Renal pelvis (tissue), 12 donors: ENCODE measurements at places on chromosomes 1 and 21.

DNA sequence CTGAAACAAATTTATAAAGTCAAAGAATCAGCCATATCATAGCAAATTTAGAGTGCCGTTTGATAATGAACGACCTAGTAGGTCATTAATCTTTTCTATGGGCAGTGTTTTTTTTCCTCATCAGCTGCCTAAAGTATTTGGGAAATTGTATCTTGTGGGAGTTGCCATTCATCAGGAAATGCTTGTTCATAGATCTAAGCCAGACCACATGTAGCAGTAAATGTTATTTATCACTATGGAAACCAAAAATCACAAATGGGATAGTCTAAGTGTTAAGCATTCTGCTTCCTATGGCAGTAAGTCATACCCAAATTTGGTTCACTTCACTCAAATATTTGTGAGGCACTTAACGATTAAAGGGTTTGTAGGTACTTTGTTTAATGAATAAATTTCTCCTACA, 52.9 kb downstream of the LRRC8D start:
- peak; percentile 87 for DNase-seq

GRCh38 chr1:77961392-77961791, 17.5 kb downstream of the FUBP1 start:
- DNase-seq, result no peak

DNA sequence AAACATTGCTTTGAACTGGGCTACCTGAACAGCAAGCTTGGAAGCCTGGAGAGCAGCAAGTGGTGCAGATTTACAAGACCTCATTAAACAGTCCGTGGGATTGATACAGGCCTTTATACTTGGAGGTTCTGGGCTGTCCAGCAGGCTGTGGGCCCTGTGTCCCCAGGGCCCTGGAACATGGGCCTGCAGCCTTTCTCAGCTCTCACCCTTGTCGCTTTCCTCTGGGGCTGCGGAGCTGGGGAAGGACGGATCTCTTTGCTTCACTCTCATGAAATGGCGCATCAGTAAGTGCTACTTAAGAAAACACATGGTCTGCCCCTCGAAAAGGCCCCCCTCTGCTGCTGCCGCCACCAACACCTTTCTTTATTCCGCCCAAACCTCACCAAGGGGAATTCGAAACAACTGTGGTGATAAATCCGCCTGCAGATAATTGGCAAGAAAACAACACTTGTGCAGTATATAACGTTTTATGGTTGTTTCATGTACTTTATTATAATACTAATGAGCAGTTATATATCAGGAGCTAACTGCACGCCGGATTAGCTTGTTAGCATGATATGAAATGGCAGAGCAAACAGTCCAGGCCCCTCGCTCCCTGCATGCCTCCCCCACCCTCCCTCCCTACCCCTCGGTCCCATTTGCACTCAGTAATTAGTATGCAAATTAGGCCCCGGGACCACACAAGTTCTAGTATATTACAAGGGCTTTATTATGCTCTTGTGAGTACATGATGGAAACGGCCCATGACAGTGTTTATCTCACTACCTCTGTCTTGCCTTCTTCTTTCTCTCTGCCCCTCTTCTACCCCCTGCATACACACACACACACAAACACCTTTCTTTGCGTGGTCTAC, 131.5 kb downstream of the RNF220 start:
- no peak for DNase-seq

DNA sequence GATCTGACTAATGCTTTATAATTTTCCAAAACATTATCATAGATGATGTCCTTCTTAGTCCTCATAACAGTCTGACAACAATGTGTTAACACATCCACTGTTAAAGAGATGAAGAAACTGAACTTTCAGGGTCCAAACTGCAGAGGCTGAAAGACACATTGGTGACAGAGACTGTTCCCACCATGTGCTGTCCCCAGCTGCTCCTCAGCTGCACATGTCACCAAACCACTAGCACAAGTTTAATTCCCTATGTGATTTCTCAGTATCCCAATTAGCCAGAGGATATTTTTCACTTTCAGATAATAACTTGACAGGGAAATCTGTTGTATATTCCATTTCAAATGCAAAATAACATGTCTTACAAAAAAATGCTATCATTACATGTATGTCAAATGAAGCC, 24.6 kb downstream of the LAMC2 start:
- no peak for DNase-seq

GRCh38 chr1:162145280-162145965, 75.9 kb downstream of the NOS1AP start:
- DNase-seq, result peak; percentile 73

GRCh38 chr21:23401278-23401677, 2206.0 kb downstream of the MRPL39 start:
- DNase-seq, result no peak

- no peak for DNase-seq
These were observed 41.8 kb downstream of the SGIP1 start for GRCh38 chr1:66575739-66576138.

DNA sequence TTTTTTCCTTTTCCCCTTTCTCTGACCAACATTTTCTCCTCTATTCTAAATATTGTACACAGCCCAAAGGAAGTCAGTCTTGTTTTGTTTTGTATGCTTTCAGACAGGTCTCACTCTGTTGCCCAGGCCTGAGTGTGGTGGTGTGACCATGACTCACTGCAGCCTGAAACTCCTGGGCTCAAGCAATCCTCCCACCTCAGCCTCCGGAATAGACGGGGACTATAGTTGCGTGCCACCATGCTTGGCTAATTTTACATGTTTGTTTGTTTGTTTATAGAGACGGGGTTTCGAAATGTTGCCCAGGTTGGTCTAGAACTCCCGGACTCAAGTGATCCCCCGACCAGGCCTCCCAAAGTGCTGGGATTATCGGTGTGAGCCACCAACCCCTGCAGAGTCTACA, 72.8 kb downstream of the NRIP1 start:
- DNase-seq, result no peak

GRCh38 chr1:231601824-231602672, 24.5 kb upstream of the DISC1 start:
- no peak for DNase-seq

GRCh38 chr1:226133504-226134123, 52.9 kb downstream of the ACBD3 start:
- no peak for DNase-seq

GRCh38 chr1:234396092-234396491, 22.8 kb downstream of the COA6 start:
- no peak for DNase-seq

DNA sequence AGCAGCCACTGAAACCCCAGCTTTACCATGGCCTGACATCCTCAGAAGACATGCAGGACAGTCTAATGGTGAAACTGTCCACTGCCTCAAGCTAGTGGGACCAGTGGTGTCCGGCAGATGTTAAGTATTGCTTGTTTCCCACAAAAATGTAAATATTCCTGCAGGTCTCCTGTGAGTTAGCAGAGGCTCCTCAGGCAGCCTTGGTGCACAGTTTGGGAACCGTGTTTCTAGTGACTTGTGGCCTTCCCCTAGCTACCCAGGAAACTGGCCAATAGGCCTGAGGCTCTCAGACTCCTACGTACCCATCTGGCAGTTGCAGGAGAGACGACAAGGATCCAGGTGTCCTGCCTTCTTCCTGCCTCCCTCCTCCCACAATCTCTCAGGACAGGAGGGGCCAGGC, 142.4 kb downstream of the CAMTA1 start:
- no peak for DNase-seq

- peak; percentile 20 for DNase-seq
These were observed 58.0 kb downstream of the NKAIN1 start for GRCh38 chr1:31181515-31182343.

DNA sequence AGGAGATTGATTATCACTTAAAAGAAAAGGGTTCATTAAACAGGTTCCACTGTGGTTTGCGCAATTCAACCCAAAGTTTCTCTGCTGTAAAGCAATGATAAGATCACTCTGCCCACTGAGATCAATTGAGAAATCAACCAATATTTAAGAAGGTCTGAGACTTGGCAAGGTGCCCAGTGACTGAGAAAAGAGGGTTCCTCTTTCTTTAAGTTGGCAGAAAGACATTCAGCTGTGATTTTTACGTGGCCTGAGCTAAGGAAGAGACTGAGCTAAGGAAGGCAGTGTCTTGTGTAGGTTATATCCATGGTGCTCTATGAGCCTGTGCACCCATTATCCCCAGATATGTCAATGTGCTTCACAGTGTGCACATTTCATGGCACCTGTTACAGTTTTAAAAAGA, 344.1 kb downstream of the DISC1 start:
- DNase-seq, result no peak

GRCh38 chr1:204524986-204525385, 8.8 kb downstream of the MDM4 start:
- no peak for DNase-seq

DNA sequence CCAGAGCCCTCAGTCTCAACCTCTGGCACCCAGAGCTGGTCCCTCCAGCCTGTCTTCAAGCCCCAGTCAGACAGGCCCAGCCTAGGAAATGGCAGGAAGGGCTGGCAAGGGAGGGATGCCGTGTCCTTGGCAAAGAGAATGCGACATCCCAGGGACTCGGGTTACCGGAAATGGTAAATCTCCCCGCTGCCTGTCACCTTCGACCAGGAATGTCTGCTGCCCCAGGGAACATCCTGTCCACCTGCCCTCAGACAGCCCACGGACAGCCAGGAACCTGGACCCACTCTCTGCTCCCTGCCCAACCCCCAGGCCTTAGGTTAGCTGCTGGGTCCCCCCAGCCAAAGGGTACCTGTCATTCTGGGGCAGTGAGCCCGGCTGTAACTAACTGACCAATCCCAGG, 23.9 kb downstream of the HSPG2 start:
- DNase-seq, result peak; percentile 69

- peak; percentile 82 for DNase-seq
These were observed 883 bp upstream of the EVA1B start for GRCh38 chr1:36324353-36324703.

DNA sequence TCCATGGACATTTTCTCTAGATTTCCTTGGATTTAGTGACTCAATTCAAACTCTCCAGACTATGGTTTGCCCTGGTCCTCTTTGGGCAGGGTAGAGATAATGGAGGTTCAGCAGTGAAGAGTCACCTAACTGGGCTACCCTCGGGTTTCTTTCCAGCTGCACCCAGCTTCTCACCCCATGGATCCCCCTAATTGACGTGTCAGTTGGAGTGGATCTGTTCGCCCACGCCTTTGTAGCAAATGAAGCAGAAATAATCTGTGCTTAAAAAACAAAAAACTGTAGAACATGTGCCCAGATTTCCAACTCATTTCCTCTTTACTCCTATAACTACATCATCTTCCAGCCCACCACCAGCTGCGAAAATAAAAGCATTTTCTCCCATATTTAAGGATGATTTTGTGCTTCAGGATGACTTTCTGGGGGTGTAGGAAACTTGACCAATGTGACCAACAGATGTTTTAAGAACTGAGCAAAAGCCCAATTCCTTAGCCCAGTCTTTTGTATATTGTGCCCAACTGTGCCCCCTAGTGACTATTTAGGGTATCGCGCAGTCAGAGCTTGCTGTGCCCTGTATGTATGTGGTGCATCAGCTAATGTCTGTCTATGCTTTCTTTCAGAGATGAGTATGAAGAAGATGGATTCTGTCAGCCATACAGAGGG, 66.5 kb upstream of the UBE2U start:
- DNase-seq, result peak; percentile 82

DNA sequence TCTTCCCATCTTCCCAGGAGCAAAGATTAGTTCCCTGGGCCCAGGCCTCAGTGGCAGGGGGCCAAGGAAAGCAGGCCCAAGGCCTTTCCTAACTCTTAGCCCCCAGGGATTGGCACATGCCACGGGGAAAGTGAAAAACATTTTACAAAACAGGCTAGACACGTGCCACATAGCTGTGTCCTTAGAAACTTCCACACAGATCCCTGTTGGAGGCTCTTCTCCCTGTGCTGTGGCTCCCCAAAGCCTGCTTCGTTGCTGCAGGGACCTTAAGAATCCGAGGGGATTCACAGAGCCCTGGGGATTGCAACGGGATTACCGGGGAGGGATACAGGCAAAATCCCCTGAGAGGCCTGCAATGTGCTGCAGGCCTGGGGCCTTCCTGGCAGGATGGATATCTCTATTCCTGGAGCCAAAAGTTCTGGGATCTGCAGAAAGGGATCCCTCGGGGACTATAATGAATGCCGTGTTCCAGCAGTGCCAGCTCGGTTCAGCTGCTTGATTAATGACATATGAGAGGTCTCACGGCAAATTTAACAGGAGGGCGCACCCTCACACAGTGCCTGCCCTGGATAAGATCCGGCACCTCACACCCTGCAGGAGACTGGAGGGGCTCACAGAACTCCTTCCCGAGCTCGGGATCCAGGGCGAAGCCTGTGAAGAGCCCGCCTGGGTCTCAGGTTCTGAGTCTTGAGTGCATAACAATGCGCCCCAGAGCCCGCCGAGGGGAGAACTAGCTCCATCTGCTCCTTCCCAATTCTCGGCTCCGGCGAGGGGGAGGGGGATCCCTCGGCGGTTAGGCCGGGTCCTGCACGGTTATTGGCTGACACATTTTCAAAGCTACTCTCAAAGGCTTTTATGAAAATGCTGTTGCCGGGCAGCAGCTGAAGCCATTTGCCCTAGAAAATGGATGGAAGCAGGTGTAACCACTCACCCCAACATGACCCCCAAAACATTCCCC, 15.3 kb upstream of the RGS8 start:
- no peak for DNase-seq

DNA sequence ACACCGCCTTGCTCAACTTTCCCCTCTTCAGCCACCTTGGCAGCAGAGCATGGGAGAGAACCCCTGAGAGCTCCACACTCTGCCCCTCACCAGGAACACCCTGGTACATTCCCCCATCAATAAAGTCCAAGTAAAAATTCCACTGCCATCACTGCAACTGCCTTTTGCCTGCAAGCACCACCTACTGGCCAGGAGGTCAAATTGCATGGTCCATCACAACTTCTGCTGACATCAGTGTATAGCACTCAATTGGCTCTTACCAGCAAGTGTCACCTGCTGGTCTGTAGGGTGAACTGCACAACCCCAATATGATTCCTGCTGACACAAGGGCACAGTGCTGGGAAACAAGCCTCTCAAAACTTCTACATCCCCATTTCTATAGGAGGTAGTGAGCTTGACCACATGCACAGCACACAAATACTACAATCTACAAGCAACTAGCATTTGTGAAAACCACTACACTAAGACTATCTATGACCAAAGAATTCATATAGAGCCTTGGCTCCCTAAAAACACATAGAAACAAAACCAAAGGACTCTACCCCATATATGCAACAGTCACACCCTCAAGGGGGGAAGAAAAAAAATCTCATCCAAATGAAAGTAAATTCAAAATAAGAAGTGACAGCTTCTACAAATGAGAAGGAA, 69.2 kb downstream of the FASLG start:
- DNase-seq, result no peak

- no peak for DNase-seq
These were observed 125.7 kb downstream of the FMN2 start for GRCh38 chr1:240217403-240217802.

DNA sequence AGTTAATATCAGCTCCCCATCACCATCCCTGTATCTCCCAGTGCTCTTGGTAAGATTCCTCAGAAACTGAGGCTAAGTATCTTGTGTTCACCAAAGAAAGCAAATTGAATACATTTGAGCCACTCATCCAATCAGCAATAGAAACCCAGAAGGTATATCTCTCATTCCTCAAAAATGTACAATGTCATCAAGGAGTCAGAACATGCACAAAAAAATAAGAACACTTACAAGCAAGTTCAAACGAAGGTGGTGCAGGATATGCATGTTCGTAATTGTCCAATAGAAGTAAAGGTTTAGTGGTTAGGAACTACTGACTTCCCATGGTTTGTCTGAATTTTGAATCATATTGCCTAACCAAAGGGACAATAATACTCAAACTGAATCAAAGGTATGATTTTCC, 24.3 kb downstream of the RXRG start:
- DNase-seq, result no peak
